Activated CD4-positive, CD25-positive, alpha-beta regulatory T cell treated with anti-CD3 and anti-CD28 coated beads, Interleukin-2, amount 50 U/mL, for 72 hours (primary cell): ENCODE measurements at places on chromosomes 6 and 20.

DNA sequence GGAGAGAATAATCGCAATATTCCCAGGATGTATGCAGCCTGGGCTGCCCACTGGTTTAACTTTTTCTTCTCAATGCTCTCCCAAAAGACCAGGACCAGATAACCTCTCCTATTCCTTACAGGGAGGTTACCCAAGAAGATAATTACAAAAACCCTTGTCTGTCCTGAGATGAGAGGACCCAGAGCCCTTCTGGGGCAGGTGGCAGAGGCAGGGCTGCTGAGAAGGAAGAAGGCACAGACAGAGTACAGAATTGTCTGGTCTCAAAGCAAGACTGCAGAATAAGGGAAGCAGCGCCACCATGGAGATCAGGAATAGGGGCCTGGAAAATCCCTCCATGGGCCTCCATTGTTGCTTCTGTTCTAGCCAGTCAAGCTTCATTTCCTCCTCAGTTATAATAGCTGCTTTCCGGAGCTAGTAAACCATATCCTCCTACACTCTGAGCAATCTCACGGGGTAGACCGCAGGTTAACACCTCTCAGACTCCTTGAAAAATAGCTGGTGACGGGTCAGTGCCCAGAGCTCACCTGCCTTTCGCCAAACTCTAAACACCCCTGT is 463 bp upstream of the HLA-DMB start:
- DNase-seq: peak; percentile 37

DNA sequence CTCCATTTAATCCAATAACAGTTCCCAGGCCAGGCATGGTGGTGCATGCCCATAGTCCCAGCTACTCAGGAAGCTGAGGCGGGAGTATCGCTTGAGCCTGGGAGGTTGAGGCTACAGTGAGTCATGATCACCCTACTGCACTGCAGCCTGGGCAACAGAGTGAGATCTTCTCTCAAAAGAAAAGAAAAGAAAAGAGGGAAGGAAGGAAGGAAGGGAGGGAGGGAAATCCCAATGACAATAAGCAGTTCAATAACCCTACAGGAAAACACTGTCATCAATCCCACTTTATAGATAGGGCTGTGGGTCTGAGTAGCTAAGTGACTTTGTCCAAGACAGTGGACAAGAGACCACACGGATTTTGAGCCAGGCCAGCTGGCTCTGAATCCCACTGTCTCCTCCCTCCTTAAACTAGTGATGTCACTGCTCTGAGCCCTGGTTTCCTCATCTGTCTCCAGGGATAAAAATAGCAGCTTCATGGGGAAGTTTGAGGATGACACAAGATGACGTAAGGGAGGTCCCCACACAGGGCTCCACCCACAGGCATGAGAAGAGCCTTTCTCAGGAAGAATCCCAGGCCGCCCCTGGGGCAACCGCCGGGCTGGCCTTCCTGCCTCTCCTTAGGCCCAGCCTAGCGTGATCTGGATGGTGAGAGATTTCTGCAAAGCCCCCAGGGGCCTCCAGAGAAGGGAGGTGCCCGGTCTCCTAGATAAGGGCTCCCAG is 7.2 kb upstream of the TRIB3 start:
- DNase-seq: no peak

DNA sequence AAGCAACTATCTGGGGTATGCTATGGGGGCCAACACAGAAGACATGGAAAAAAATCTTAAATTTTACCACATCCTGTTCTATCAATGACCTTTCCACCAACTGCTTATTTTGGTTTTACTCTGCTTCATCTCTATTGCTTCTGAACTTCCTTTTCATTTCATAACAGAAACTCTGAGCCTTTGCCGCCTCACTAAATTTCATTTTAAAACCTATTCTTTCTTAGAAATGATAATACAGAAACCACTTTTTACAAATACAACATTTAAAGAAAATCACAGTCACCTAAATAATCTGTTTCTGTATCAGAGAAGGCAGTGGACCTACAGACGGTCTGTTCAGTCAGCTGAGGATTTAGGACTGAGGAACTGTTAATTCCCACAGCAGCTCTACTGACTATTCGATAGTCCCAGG is 117.5 kb downstream of the KCNQ5 start:
- no peak for DNase-seq

GRCh38 chr6:41426438-41426851 is 91.0 kb downstream of the NCR2 start:
- no peak for DNase-seq

- no peak for DNase-seq
These were observed 144.6 kb downstream of the ELOVL4 start for GRCh38 chr6:79802657-79803300.

DNA sequence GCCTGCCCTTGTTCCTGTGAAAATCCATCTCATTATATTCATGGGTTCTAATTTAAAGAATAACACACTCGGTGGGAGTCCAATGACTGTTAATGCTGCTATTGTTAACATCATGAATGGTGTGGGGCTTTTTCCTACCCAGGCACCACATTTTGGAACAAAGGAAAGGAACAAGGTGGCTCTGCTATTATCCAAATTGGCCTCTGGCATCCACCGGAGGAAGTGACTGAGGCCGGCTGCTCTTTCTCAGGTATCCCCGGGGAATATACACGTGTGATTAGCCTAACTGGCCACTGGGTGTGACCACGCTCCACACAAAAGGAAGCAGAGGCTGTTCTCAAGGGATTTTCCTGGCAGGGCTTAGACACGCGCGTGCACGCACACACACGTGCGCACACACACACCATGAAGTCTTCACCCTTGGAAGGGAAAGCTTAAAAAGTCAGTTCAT is 601.2 kb upstream of the ARID1B start:
- no peak for DNase-seq

- no peak for DNase-seq
These were observed 10.5 kb downstream of the PLN start for GRCh38 chr6:118558464-118559217.

DNA sequence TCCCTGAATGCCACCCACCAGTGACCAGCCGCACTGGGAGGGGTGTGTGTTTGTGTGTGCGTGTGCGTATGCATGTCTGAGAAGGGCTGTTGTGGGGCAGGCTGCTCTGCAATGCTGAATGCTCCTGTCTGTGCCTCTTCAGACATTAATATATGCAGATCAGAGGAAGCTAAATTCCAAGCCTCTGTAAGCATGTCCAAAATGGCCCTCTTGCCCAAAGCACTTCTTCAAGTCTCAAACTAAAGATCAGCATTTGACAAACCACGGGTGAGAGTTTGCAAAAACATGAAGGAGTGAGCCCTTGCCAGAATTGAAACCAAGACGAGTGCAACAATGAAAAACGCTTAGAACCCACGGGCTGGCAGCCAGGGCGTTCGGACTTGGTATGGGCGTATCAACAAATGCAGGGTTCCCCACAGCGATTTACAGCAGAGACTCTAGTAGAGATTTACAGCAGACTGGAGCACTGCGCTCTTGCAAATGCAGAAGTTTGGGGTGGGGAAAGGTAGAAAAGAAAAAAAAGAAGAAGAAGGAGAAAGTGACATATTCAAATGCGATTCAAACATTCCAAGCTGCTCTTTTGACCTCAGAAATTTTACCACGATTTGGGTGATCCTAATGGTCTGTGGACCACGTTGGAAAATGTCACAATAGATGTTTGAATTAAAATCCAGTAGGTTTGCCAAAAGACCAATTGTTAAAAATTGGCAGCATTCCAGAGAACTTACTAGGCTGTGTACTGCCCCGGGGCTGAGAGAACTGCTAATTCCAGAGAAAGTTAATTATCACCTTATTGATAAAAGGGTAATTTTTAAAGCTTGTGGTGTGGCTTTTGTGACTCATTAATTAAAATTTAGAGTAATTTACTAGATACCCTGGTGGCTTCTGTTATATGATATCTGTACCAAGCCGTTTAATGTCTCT is 3.5 kb downstream of the SCML4 start:
- DNase-seq: no peak

- DNase-seq: no peak
These were observed 7.1 kb downstream of the TFEB start for GRCh38 chr6:41728073-41728936.

GRCh38 chr6:108027594-108027993 is 46.9 kb downstream of the OSTM1 start:
- no peak for DNase-seq

DNA sequence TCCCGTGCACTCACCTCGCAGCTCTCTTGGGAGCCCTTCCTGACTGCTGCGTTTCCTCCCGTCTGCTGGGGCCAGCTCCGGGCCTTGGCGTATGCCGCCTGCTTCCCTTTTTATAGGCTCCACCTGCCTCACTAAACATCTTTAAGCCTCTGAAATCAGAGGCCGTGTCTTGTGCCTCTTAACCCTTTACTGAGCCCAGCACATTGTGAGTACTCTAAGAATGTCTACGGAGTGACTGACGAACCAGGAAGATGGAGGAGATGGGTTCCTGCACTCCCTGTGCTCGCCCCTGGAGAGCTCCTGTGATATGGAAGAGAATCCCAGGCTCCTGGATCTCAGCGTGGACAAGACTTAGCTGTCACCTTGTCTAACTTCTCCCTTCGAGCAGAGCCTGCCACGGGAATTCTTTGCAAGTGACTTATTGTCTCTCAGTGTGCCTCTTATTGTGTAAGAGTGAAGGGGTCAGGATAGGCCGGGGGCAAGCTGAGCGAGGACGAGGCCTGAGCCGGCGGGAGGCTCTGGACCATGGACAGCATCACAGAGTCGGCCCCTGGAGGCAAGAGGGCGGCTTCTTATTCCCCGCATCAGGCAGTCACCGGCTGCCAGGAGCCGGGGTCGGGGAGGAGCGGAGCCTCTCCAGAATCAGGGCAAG is 70.9 kb upstream of the CCDC167 start:
- DNase-seq: no peak

DNA sequence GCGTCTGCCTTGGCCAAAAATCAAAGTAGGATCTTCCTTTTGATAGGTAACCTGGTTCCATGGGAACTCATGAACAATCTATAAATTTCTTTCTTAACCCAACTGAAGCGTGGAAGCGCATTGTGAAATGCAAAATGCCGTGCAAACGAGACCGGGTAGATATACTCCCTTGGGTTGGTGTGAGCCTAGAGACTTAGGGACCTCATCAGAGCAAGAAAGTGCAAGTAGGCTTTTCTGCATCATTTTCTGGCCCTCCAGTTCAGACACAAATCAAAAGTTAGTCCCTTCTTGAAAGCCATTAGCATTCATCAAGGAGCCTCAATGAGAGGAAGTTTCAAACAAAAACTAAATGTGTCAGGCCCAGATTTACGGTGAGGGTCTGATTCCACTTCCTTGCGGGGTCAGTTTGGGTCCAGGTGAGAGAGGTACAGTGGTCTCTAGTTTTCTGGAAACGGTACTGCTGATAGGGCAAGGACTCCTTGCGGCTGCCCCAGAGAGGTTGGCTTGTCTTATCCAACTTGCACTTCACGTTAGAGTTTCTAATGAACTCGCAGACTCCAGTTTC is 5.3 kb upstream of the ZNF184 start:
- no peak for DNase-seq

- no peak for DNase-seq
These were observed 5.4 kb downstream of the ADA start for GRCh38 chr20:44646023-44646640.
